Glomerular endothelial cell (primary cell): ENCODE measurements at places on chromosomes 3 and 15. TPM values are rescaled to one million over a fixed set of nuclear protein-coding genes. Genes with fewer than 3 reads are reported as not detected.

GRCh38 chr3:183262875-183263378 is 9.9 kb downstream of the B3GNT5 start:
- no peak for DNase-seq

DNA sequence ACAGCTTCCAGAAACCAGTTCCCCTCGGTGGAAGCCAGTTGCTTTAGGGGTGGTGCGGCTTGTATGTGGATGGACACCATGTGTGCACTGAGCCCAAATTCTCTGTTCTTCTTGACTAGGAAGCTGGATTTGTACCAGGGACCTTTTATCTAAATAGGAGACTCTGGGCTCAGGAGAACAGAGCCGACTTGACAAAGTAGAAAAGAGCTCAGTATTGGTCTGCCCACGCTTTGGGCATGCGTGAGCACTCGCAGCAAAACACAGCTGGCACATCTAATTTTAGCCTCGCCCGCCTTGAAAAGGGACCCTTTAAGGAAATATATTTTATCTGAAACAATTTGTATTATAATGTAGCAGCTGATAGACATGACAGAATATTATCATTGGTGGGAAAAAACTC is 1.1 kb upstream of the RBMS3 start:
- no peak for DNase-seq

GRCh38 chr3:59884409-59884808 is 834.6 kb upstream of the CFAP20DC start:
- no peak for DNase-seq

DNA sequence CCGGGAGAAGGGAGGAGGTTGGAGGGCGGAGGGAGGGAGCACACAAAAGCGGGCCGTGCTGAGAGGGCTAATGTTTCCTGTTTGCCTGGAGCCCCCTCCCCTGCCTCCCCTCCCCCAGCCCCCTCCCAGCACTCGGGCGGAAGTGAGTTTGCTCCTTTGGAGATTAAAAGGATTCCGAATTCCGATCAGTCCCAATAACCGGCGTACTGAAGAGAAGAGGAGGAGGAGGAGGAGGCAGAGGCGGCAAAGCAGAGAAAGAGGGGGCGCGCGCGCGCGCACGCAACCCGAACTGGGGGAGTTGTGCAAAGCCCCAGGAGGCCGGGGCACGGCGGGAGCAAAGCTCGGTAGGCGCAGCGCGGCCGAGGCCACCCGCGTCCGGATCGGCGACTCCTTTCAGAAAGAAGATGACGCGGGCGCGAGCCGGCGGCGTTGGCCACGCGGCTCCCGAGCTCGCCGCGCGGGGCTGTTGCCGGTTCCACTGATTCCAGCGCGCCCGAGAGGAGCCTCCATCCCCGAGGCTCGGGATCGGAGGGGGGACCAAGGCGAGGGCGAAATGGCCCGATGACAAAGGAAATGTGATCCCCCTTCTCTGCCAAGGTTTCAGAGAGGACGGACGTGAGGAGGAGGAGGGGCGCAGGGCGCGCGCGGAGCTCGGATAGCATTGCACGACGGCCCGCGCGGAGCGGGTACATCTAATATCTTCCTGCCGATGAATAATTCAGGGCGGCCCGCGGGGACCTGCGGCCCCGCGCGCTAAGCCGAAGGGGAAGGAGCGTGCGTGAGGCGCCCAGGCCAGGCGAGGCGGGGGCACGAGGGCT is 1.1 kb upstream of the TRIM71 start:
- DNase-seq = no peak

DNA sequence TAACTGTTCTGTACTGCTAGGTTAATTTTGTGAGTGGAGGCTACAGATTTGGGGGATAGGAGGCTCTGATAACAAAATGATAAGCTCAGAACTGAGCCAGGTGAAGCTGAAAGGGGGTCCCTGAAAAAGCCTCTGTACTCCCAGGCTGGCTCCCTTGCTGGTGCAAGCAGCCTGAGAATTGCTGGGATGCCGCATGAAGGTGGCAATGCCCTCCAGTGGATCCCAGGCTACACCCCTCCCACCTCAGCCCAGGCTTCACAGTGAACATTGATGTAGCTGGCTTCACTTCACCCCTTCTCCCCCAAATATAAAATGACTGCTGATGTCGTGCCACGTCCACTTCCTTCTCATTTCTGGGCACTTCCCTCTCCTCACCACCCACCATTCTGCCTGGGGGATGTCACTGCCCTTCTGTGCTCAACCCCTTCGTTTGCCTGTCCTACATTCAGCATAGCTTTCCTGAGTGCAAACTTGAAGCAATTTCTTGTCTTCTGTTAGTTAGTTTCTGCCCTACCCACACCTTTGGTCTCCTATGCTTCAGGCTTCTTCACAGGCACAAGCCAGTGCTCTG is 9.7 kb upstream of the ARHGEF26 start:
- DNase-seq = no peak

DNA sequence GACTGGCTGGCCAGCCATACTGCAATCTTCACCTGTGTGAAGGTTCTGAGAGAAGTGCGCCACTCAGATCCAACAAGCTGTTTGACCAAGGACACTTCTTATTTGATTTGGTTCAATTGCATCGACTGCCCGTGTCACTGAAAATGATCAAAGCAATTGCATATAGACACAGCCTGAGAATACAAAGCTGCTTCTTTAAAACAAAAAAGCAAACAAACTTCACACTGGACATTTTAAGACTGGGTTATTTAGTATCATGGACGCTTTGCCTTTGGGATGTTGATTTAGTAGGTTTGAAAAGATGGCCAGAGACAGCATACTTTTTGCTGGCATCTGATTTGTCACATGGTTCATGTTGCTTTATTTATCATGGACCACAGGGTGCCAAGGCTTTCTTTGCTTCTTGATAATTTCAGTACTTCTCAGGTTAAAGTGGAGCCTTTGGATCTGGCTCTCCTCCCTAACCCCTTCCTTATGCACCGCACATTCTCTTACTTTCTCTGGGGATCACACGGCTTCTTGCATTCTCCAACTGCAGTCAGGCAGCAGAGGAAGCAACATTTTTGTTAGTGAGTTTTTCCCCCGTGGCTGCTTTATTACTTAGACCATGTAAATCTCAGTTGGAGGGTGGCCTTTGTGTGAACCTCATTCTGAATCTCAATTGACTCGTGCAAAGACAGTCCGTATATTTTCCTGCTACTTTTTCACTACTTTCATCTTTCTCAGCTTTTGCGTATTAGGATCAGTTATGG is 151.0 kb downstream of the CD47 start:
- no peak for DNase-seq

GRCh38 chr3:67291287-67292252 is 293.5 kb downstream of the KBTBD8 start:
- DNase-seq = no peak

DNA sequence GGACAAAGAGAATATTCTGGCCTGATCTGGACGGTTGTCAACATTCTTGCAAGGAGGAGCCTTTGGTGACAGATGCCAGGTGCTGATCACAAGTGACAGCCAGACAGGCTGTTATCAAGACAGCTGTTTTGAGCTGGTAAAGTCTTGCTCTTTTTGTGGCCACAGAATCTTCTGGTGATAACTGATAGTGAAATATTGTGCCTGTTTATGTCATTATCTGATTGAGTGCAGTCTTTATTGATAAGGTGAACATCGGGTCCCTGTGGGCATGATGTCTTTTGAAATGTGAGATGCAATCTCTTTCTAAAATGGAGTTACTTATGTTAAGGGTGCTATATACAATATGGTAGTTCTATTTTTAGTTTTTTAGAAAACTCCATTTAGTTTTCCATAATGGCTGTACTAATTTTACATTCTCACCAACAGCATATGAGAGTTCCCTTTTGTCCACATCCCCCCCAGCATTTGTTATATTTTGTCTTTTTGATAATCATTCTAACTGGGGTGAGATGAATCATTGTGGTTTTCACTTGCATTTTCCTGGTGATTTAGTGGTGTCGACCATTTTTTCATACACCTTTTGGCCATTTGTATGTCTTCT is 10.7 kb downstream of the CEP63 start:
- DNase-seq = no peak

DNA sequence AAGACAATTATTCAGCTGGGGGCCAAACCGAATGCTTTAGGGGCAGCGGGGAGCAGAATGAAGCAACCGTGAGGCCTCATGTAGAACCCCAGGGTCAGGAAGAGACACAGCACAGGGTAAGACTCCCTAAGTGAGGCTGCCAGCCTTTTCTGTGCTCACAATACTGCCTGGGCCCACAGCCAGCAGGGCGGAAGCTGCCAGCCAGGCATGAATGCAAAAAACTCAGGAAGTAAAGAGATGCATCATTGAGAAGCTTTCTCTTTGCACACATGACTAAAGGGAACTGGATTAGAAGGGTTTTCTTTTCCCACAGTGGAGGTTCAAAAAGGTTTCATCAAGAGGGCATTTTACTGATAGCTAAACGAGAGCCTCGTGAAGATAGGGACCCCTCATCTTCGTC is 33.3 kb downstream of the CA12 start:
- DNase-seq = no peak

- peak; percentile 83 for DNase-seq
Observed at GRCh38 chr15:40064231-40064894, 25.4 kb upstream of the SRP14 start.

DNA sequence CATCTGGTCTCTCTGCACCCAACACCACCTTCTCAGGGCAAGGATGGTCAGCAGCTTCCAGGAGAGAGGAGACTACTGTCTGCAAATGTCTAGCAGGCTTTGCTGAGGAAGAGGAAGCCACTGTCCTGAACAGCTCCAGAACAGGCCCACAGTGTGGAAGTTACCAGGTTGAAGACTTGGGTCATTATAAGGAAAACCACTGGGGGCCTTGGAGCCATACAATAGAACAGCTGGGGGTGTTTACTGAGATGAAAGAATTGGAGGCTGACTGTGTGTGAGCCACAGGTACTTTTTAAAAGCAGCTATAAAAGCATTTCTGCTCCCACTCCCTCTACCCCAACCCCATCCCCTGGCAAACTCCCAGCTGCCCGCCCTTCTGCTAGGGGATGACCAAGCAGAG is 24.2 kb downstream of the SRGAP3 start:
- no peak for DNase-seq

DNA sequence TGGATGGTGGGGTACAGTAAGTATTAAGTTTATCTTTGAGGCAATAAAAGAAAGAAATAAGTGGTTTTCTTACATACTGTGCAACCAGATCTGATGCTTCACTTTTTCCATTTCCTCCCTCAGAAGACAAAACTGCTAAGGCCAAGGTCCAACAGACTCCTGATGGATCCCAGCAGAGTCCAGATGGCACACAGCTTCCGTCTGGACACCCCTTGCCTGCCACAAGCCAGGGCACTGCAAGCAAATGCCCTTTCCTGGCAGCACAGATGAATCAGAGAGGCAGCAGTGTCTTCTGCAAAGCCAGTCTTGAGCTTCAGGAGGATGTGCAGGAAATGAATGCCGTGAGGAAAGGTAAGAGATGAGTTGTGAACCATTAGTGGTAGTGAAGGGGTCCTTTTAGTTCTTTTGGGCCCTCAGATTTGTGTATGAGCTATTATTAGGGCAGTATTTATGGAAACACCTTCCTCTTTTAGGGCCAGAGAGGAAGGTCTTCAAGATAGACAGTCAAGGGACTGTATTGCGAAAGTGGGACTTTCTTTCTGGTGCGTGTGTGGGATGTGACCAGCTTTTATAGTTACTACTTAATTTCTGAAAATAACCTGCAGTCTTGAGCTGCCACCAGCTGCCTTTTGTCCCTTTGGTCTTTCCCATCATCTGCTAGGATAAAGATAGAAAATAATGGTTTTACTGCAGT is 4.6 kb downstream of the ALAS1 start:
- DNase-seq = no peak

GRCh38 chr3:42504334-42505127 is 2.1 kb downstream of the VIPR1 start:
- no peak for DNase-seq

GRCh38 chr3:66486202-66486601 is 14.6 kb downstream of the LRIG1 start:
- no peak for DNase-seq

DNA sequence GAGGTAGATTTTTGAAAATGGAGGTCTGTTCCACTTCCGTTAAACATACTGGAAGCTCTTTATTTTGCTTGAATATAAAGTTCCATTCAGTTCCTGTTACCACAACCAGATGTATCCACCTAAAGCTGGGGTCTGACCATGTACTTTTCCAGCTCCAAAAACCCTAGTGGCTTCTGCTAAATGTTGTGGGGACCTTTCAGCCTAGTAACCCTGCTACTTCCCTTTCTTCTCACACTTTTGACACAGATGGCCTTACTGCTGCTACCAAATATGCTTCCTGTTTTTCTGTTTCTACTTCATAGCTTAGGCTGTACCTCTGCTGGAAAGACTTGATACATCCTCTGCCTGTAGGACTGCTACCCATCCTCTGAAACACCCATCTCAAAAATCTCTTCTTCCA is 87.8 kb downstream of the COL6A6 start:
- no peak for DNase-seq

DNA sequence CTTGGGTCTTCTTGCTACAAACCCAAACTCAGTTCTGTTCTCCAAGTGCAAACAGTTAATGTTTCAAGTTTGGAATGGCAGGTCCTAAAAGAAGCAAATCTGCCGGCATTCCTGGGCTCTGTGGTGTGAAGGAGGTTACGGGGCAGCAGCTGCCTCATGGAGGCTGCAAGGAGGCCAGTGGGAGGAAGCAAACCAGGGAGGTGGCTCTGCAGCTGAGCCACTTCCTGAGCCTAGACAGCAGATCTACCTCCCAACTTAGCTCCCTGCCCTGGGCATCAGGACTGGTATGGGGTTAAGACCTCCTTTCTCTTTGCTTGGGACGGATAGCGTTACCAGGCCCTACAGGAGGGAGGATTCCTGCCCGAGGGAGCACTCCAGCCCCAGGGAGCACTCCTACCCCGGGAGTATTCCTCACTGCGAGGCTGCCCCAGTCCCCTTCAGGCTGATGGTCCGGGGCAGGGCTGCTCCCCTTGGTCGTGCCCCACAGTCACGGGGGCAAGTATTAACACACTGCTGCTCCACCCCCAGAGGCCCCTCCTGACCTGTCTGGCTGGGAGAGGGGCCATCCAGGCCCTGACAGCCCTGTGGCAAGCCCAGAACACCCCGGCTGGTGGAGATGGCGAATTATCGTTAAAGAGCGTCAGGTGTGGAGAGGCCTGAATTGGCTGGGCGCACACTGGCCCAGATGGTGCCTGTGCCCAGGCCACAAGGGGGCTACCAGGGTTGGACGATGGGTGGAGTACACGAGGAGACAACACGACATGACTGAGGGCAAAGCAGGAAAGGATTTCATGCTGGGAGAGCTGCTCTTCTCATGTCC is 129.9 kb downstream of the ATP10A start:
- no peak for DNase-seq

The TPRG1 gene
- total RNA-seq = 0.53 TPM in 1 of 2 replicates, not detected in the other

The UNC13C gene
- 0.05 TPM in 1 of 2 replicates, not detected in the other for total RNA-seq
